Stimulated activated CD8-positive, alpha-beta memory T cell treated with anti-CD3 and anti-CD28 coated beads, Interleukin-2, amount 100 ng/mL, for 1 hour (primary cell): ENCODE measurements at places on chromosomes 13 and 19.

GRCh38 chr19:17325881-17326594 lies 8.6 kb downstream of the ANO8 start:
- no peak for DNase-seq

DNA sequence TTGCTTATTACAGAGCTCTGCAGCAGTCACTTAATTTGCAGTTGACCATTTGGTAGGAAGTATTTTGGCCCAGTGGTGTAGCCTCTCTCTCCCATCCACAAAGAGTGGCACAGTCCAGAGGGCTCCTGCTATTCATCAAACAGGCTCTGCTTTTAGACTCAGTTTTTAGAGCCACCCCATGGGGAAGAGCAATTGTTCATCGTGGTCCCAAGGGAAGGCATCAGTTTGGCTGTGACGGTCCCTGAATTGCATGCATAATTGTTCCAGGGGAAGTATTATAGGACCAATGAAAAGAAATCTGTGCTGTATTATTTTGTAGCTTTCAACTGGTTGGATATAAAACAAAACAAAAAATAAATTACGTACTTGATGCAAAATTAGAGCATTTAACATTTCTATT lies 799.0 kb downstream of the DACH1 start:
- DNase-seq = no peak

DNA sequence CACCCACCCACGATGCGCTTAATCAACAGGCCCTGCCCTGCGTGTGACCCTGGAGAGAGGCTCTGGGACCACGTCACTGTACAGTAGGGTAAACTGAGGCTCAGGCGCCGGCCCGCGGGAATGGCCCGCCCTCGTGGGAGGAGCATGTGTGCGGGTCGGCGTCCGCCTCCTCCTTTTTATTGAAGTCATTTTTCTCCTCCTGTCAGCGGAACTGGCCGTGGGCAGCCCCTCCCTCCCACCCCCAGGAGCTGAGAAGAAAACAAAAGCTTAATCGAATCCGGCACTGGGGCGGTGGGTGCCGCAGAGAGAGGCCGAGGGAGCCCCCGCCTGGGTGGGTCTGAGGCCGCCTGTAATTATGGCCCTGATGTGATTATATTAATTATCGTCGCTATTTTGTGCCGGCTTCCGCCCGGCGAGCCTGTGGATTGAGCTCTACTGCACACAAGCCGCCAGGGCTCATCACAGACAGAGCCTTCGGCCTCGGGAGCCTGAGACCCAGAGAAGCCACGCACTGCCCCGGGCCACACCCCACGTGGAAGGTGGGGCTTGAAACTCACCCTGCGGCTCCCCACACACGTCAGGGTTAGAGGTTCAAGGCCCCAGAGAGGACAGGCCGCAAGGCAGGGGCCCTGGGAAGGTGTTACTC lies 7.0 kb downstream of the C2CD4C start:
- no peak for DNase-seq

GRCh38 chr13:107373551-107373950 lies 805.6 kb upstream of the ARGLU1 start:
- no peak for DNase-seq

GRCh38 chr19:28169168-28169887 lies 1043.6 kb downstream of the UQCRFS1 start:
- no peak for DNase-seq

- DNase-seq = no peak
These were observed 11.6 kb upstream of the TEKTIP1 start for GRCh38 chr19:3527238-3527910.

- DNase-seq = no peak
These were observed 26.5 kb upstream of the CASP14 start for GRCh38 chr19:15022752-15023151.

GRCh38 chr13:48251611-48252081 lies 18.6 kb downstream of the ITM2B start:
- no peak for DNase-seq

DNA sequence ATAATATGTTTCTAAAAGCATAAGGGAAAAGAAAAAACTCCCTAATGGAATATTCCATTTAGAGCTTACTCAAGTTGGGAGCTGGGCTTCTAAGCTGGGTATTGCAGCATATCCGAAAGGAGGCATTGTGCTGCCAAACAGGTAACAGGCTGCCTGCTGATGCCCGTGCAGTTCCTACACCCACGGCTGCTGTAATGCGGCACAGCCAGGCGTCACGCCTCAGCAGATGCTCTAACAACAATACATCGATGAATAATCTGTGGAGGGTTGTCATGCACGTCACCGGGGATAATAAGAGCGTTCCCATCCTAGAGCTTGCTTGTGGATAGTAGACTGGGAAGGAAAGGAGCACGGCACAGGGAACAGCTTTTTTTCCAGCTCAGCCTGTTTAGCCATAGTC lies 1582.1 kb upstream of the SLC10A2 start:
- no peak for DNase-seq
